ENCODE measurements at places on chromosomes 5 and 9. TPM values are rescaled to one million over a fixed set of nuclear protein-coding genes. Genes with fewer than 3 reads are reported as not detected.

- no peak for DNase-seq
Observed at GRCh38 chr9:130957451-130958203, 18.6 kb upstream of the FIBCD1 start.

DNA sequence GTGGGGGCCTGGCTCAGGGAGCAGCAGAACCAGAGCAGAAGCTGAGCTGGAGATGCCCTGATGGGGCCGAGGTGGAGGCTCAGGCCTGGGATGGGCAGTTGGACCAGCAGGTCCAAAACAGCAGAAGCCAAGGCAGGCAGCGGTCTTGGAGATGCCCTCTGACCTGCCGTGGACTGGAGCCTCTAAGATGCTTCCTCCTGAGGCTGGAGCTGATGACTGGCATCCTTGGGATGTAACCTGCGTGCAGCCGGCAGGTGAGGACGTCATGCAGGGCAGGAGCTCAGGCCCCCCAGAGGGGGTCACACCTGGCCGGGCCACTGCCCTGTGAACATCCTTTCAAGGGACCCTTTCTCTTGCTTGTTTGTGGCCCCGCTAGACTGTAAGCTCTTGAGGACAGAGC, 162.0 kb downstream of the RGS3 start:
- DNase-seq: peak; percentile 43

DNA sequence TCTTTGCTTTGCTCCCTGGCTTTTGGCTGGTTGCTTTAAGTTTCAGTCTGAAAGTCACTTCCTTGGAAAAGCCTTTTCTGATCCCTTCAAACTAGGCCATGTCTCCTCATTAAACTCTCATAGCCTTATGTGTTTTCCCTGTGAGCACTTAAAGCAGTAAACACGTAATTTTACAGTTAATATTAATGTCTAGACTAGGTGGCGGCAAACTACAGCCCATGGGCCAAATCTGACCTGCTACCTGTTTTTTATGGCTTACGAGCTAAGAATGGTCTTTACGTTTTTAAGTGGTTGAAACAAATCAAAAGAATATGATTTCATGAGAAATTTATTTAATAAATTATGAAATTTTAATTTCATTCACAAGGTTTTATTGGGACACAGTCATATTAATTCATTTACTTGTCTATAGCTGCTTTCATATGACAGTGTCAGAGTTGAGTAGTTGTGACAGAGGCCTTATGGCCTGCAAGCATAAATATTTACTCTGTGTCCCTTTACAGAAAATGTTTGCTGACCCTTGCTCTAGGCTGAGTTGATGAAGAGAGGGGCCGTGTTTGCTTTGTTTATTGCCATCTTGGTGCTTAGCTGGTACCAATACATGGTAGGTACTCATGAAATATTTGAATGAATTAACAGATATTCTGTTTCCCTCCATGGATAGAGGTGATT, 7.4 kb downstream of the SLC44A1 start:
- DNase-seq: no peak

- DNase-seq: no peak
Observed at GRCh38 chr5:180975338-180975737, 13.3 kb upstream of the BTNL3 start.

MAST4 gene
- 11.5 TPM for total RNA-seq

ALDH1A1 gene
- 4.6 TPM for total RNA-seq

Data from endodermal cell (in vitro differentiated cells).